Lower lobe of right lung (tissue), 2 donors: ENCODE measurements at places on chromosomes 3 and 15.

GRCh38 chr3:63050548-63051177 is 175.4 kb upstream of the CADPS start:
- DNase-seq: no peak

DNA sequence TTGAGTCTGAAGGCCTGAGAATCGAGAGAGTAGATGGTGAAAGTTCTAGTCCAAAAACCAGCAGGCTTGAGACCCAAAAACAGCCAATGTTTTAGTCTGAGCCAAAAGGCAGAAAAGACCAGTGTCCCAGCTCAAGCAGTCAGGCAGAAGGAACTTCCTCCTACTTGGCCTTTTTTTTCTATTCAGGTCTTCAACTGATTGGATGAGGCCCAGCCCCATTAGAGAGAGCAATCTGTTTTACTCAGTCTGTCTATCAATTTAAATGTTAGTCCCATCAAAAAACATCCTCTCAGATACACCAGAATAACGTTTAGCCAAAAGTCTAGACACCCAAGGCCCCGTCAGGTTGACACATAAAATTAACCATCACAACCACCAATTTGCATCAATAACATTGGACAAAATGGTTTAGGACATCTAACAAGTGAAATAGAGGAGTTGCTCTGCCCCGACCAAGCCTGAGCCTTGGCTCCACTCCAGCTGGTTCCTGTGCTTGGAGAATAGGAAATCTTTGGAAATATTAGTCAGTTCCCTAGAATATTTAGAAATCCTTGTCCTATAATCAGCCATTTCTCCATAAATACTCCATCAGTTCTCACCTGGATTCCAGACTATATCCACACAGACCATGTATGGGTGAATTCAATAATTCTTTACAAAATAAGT is 51.4 kb upstream of the LIPC start:
- no peak for DNase-seq

DNA sequence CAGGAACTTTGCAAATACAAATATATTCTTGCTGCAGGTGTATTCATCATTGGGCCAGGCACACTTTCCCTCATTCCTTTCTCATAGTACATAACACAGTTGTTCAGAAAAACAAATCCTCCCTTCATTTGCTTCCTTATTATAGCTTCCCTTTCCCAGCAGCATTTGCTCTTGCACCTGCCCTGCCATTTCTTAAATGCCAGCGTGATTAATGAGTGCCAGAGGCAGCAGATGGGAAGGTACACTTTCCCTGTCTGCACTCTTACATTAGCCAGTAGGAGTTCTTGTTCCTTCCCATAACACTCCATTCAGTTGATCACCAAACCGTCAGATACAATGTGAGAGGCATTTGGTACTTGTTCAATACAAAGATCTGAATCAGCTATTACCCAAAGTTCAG is 128.5 kb upstream of the GAP43 start:
- no peak for DNase-seq

DNA sequence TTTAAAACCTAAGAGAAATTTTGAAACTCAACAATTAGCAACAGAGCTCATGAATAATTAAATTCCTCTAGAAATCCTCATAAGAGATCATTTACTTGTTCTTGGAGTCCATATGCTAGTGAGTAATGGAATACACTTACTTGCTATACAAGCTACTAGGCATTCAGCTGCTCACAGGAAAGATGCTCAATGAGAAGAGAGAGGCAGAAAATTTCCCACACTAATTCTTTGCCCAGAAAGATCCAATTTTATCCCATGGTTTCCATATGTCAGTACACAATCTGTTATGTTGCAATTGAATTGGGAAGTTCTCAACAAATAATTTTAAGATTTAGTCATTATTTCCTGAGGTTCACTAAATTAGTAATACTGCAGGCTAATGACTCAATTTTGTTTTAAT is 310.4 kb downstream of the RYR3 start:
- DNase-seq: no peak

DNA sequence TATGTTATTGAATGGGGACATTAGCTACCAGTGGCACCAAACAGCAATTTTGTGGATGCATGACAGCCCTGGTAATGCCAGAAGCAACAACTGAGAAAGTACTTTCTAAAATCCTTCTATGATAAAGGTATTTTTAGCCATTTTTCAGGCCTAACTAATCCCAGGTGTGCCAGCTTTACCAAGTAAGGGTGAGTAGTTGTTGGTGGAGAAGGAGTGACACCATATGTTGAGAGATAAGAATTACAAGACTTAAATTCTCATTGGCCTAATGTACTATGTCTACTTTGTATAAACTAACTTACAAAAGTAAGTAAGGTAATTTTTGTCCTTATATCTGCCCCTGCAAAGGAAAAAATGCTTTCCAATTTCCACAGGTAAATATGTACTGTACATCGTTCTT is 4.1 kb upstream of the COX17 start:
- no peak for DNase-seq

GRCh38 chr3:5059782-5060181 is 62.3 kb upstream of the ARL8B start:
- no peak for DNase-seq

- DNase-seq: no peak
Measured at GRCh38 chr3:195131176-195131575, 139.8 kb downstream of the XXYLT1 start.

- no peak for DNase-seq
Measured at GRCh38 chr3:32438596-32439344, 47.1 kb downstream of the CMTM7 start.

DNA sequence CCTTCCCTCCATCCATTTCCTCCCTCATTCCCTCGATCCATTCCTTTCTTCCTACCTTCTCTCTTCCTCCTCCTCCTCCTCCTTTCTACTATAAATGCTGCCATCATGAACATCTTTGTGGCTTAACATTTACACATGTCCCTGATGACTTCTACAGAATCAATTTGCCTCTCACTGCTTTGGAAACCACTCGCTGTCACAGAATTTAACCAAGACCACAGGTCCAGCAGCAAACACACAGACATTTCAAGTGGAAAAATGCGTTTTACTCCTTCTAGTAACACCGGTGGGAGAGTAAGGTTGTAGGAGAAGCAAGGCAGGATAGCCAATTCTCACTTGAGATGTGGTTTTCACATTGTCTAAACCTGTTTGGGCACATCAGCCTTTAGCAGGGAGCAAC is 101.4 kb upstream of the LRIG1 start:
- DNase-seq: no peak

DNA sequence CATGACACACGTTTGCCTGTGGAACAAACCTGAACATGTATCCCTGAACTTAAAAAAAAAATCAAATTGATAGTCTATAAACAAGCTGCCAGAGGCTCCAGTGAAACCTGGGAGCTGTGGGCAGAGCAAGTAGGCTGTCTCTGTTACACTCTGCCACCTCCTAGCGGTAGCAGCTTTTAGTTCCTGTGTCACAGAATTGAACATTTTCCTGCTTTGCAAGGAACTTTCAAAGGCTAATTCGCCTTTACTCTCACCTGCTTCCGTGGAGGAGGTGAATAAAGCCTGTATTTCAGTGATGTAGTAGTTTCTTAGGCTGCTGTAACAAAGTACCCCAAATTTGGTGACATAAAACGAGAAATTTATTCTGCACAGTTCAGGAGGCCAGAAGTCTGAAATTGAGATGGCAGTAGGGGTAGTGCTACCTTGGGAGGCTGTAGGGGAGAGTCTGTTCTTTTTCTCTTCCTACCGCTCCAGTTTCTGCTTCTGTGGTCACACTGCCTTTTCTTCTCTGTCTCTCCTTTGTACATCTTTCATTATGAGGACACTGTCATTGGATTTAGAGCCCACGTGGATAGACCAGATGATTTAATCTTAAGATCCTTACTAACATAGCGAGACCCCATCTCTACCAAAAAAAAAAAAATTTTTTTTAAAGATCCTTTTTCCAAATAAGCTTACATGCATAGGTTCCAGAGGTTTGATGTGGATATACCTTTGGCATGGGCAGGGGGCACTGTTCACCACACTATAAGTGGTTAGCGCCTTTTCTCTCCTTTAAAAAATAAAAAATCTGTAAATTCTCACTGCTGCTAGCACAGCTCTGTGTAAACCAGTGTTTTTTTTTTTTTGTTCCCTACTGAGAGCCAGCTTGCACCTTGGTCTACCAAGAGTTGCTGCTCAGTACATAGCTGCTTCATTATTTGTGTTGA is 25.3 kb downstream of the FBXO22 start:
- DNase-seq: no peak

- DNase-seq: no peak
Measured at GRCh38 chr3:69300296-69300695, 85.6 kb downstream of the FRMD4B start.

DNA sequence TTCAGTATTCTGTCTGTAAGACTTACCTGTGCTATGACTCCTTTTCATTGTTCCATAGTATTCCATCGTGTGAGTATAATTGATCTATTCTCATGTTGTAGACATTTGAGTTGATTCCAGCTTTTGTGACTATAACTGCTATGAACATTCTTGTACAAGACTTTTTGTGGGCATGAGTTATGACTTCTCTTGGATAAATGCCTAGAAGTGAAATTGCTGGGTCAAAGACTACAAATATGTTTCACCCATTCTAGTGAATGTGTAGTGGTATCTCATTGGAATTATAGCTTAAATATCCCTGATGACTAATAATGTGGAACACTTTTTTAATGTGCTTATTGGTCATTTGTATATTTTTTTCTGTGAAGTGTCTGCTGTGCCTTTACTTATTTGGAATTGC is 27.6 kb upstream of the NPHP3 start:
- no peak for DNase-seq

DNA sequence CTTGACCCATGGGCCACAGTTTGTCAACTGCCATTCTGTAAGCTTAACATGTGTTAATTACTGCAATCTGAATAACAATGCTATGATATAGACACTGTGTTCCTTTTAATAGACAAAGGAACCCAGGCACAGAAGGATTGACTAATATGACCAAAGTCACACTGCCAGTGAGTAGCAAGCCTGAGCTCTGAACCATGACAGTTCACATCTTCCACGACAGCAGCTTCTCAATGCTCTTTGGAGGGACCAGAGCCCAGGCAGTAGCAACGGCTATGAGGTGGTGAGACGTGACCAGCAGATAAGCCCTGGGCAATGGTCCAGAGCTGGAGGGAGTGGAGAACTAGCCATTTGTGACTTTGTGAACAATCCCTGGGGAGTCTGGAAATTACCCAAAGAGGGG is 19.4 kb downstream of the CA12 start:
- DNase-seq: no peak

GRCh38 chr3:43017593-43018195 is 38.6 kb downstream of the GASK1A start:
- no peak for DNase-seq
